ENCODE measurements at places on chromosomes 2 and 18.
A peak's percentile ranks its signal among the peaks of the same experiment; 100 is the strongest.

DNA sequence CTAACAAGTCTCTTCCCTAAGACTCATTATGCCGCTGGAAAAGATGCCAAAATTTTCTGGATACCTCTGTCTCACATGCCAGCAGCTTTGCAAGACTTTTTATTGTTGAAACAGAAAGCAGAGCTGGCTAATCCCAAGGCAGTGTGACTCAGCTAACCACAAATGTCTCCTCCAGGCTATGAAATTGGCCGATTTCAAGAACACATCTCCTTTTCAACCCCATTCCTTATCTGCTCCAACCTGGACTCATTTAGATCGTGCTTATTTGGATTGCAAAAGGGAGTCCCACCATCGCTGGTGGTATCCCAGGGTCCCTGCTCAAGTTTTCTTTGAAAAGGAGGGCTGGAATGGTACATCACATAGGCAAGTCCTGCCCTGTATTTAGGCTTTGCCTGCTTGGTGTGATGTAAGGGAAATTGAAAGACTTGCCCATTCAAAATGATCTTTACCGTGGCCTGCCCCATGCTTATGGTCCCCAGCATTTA is 26.3 kb downstream of the DHRS9 start:
- DNase-seq, result no peak

DNA sequence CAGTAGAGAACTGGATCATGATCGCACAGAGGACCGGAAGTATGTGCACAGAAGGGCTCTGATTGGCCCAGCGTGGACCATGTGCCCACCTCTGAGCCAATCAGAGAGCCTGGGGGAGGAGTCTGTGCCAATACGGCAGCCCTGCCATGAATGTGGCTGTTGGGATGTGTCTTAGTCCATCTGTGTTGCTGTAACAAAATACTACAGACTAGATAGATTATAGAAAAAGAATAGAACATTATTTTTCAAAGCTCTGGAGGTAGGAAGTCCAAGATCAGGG is 132.0 kb downstream of the NDUFA10 start:
- no peak for DNase-seq

- DNase-seq, result no peak
These were observed 556 bp downstream of the CYRIA start for GRCh38 chr2:16664809-16665747.

DNA sequence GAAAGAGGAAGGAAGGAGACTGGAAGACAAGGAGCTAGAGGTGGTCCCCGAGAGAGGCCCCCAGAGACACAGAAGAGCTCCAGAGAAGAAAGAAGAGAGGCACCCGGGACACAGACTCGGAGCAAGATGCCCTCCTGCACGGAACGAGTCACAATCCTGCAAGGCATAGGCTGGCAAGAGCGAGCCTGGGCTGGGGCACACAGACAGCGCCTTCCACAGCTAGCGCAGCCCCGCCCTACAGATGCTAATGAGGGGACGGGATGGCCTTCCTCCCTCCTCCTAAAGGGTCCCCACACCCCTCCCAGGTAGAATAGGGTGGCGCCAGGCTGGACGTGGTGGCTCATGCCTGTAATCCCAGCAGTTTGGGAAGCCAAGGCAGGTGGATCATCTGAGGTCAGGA is 19.8 kb upstream of the GPR17 start:
- DNase-seq, result no peak

GRCh38 chr2:230798769-230799399 is 65.9 kb upstream of the ITM2C start:
- DNase-seq, result peak; percentile 22

GRCh38 chr18:8797206-8797605 is 91.8 kb downstream of the MTCL1 start:
- DNase-seq, result peak; percentile 62

DNA sequence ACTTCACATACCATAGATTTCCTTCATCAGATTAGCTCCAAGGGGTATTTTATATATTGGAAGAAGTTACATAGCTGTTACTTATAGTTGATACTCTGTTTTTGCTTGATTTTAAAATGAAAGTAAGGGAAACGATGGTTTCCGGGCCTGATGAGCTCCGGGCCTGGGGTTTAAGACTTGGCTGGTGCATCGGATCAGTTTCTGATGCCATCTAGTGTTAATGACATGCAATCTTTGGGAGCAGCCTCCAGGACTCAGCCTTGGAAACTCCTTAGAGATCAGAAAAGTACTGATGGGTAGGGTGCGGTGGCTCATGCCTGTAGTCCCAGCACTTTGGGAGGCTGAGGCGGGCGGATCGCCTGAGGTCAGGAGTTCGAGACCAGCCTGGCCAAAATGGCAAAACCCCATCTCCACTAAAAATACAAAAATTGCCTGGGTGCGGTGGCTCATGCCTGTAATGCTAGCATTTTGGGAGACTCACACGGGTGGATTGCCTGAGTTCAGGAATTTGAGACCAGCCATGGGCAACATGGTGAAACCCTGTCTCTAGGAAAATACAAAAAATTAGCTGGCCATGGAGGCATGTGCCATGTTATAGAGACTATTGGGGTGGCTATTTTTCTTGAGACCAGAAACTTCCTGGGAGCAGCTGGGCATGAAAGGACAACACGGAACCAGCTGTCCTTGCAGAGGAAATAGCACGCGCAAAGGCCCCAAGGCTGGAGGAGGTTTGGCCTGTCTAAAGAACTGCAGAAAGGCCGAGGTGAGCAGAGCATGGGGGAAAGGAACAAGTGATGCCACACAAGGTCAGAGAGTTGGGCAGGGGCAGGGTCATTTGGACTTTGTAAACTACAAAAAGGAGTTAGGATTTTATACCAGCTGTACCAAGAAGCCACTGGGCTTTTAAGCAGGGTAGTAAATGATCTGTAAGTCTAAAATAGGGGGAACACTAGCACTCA is 46.9 kb upstream of the CNOT11 start:
- DNase-seq, result peak; percentile 61

- no peak for DNase-seq
These were observed 900.5 kb upstream of the CRIM1 start for GRCh38 chr2:35454966-35455638.
